Myometrial cell (primary cell): ENCODE measurements at places on chromosomes 4 and X. TPM values are rescaled to one million over a fixed set of nuclear protein-coding genes. Genes with fewer than 3 reads are reported as not detected.

Gene GUCY1A1
- 0.35 TPM in 1 of 2 replicates, not detected in the other for total RNA-seq

Gene YY2
- total RNA-seq = 0.29 and 1.1 TPM in 2 replicates

Gene CYP2U1
- total RNA-seq = 4.6 and 6.4 TPM in 2 replicates

Gene AKAP17A
- total RNA-seq = 19.9 and 21.4 TPM in 2 replicates

Gene RHOXF1
- total RNA-seq = not detected in 2 replicates

Gene ADGRG4
- total RNA-seq = not detected in 2 replicates

Gene TLR10
- not detected in 2 replicates for total RNA-seq

Gene WDFY3
- total RNA-seq = 20.5 and 36.9 TPM in 2 replicates
